ENCODE measurements at places on chromosomes 1 and 21.
A peak's percentile ranks its signal among the peaks of the same experiment; 100 is the strongest.

GRCh38 chr21:46190491-46191131, 6.4 kb upstream of the SPATC1L start:
- DNase-seq, result no peak

GRCh38 chr1:198254521-198254920, 97.7 kb downstream of the NEK7 start:
- DNase-seq, result no peak

DNA sequence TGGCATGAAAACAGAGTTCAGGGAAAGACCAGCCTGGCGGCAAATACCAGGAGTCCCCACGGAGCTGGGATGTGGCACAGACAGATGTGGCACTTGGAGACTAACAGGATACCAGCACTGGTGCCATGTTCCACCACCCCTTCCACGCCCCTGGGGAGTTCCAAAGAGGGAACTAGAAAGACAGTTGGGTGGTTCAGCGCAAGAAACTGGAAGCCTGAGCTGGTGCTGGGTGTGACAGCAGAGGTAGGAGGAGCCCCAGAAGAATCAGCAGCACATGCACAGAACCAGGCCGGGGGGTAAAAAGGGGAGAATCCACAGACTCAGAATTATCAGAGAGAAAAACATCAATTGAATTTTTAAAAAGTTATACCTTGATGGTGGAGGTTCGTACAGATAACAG, 22.4 kb downstream of the DDX20 start:
- no peak for DNase-seq

- no peak for DNase-seq
These were observed 7.3 kb upstream of the ACOT11 start for GRCh38 chr1:54540582-54541295.

- no peak for DNase-seq
These were observed 712 bp downstream of the KCNA2 start for GRCh38 chr1:110605446-110605845.

DNA sequence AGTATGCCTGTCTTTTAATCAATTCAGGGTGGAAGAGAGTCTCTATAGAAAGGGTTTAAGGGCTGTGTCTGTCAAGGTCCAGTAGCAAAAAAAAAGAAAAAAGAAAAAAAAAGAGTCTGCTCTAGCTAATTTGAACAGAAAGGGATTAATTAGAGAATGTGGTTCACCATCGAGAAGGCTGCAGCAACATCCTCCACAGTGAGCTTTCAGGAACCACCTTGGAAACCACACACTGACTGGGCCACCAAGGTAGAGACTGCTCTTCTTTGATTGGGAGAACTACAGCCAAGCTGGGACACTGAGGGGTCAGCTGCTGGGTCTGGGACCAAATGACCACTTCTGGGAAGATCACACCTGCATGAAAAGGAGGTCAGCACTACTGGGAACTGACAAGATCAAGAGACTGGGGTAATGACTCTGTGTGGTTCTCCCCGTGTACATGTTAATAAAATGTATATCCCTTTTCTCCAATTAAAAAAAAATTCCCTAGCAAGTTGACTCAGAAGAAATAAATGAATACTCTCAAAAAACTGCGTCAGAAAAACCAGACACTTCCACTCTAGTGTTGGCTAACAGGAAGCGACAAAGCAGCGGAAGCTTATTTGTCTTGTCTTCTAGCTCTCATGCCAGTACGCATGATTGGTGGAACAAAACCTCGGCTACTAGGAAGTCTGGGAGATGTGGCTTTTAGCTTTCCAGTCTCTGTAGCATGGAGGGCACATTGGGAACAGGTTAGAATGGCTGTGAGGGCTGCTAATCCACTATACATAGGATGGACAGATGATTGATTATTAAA, 60.0 kb upstream of the IVNS1ABP start:
- DNase-seq, result peak; percentile 74

GRCh38 chr1:100353988-100354387, 1.7 kb downstream of the CDC14A start:
- no peak for DNase-seq

- no peak for DNase-seq
These were observed 771 bp downstream of the RABGAP1L start for GRCh38 chr1:174160109-174160473.

GRCh38 chr1:229186373-229187056, 84.4 kb upstream of the RAB4A start:
- no peak for DNase-seq

DNA sequence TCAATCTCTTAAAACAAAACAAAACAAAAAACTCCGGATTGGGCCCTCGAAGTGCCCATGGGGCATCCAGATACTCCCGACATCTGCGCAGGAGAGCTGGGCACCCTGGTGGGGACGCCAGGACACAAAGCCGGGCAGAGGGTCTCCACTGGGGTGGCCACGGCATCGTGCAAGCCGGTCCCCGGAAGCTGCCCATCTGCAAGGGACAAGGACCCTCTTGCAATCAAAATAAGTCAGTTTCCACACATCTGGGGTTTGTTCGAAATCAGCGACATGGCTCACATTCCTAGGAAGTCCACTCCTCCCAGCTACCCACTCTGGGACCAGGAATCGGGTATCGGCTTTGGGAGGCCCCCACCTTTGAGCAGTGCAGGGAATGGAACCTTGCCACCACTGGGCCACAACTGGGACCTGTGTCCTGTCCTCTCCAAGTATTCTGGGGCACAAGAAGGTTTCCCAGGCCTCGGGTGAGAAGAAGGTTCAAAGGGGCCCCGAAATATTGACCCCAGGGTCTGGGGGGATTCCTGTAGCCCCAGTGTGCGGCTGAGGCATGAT, 4.6 kb upstream of the PRDM16 start:
- no peak for DNase-seq

DNA sequence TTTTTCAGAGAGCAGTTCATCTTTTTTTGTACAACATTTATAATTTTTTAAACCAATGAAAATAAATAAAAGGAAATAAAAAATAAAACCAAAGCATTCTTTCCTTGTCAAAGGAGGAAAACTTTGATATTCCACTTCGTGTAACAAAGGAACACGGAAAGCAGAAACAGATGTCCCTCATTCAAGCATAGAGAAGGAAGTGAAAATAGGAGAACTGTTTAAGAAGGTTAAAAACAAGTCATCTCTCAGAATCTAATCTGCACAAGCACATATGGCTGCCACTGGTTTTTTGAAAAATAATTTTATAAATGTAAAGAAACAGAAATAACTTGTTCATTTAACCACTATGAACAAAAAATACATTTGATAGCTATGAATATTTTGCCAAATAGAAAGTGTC, 35.9 kb upstream of the ZNF644 start:
- DNase-seq, result peak; percentile 9

GRCh38 chr1:21773585-21773984, 9.4 kb downstream of the USP48 start:
- DNase-seq, result no peak

DNA sequence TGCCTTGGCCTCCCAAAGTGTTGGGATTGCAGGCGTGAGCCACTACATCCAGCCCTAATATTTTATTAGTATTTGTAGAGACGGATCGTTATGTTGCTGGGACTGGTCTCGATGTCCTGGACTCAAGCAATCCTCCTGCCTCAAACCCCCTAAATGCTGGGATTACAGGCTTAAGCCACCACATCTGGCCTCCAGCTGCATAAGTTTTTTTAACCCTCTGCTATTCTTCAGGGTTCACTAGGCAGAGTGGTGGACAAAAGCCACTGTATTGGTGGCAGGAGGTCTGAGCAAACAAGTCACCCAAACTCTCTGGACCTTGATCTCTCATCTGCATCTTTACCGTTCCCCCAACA, 10.1 kb upstream of the CLIC4 start:
- DNase-seq, result no peak

- DNase-seq, result no peak
These were observed at the start of gene SNX7 for GRCh38 chr1:98661544-98662355. TSS of gene SNX7 (plus strand) at chr1:98661721. CDS start at chr1:98661732, 11 bp downstream.

DNA sequence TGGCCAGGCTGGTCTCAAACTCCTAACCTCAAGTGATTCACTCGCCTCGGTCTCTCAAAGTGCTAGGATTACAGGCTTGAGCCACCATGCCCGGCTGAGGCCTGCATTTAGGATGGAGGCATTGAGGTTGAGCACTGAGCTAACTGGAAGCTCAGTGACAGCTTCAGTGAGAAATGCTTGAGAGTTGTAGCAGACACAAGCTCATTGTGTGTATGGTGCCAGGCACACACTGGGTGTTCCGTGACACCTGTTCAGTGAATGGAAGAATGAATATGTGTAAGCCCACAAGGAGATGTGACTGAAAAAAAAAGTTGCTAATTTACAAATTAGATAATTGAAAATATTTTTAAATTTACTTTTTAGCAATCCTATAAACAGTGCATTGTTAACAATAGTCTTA, 21.8 kb downstream of the LURAP1 start:
- no peak for DNase-seq

DNA sequence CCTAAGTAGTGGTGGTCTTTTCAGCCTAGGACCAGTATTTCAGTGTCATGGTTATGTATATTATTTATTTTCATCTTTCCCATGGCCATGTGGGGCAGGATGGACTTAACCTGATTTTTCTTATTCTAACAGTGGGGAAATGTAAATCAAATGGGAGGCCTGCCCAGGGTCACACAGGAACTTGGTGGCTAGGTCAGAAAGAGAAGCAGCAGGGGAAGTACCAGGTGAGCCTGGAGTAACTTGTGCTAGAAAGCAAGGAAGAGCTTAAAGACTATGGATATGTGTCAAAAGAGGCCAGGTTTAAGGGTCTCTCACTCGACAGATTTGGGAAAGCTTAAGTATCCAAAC, 936 bp downstream of the ZFP69B start:
- DNase-seq, result no peak

GRCh38 chr1:215043401-215043800, 39.1 kb upstream of the KCNK2 start:
- DNase-seq, result no peak

- no peak for DNase-seq
These were observed 19.2 kb downstream of the PRXL2B start for GRCh38 chr1:2605509-2606395.

DNA sequence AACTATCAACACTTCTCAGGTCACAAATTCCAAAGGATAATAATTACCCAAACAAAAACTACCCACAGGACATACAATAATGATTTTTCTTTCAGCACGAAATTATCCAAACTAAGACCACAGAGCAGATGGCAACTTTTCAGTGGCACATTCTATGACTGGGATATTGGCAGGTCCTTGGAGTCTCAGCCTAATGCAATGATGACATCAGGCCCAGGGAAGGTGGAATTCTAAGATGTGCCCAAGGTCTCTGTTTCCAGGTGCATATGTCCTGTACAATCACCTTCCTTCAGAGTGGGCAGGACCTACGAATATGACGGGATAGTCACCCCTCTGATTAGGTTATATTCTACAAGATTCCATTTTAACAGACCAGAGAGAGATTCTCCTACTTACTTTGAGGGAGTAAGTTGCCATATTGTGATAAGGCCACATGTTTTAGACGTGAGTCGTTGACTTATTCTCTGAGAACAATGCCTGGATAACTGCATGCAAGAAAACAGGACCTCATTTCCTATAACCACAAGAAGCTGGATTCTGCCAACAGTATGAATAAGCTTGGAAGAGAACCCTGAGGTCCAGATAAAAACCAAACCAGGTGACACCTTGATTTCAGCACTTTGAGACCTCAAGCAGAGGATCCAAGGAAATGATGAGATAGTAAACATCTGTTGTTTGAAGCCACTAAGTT, 69.9 kb downstream of the ZC3H11B start:
- DNase-seq, result no peak

GRCh38 chr1:73359001-73359400, 839.0 kb downstream of the LRRIQ3 start:
- no peak for DNase-seq

GRCh38 chr1:68116643-68117235, 66.3 kb upstream of the DIRAS3 start:
- peak; percentile 50 for DNase-seq

DNA sequence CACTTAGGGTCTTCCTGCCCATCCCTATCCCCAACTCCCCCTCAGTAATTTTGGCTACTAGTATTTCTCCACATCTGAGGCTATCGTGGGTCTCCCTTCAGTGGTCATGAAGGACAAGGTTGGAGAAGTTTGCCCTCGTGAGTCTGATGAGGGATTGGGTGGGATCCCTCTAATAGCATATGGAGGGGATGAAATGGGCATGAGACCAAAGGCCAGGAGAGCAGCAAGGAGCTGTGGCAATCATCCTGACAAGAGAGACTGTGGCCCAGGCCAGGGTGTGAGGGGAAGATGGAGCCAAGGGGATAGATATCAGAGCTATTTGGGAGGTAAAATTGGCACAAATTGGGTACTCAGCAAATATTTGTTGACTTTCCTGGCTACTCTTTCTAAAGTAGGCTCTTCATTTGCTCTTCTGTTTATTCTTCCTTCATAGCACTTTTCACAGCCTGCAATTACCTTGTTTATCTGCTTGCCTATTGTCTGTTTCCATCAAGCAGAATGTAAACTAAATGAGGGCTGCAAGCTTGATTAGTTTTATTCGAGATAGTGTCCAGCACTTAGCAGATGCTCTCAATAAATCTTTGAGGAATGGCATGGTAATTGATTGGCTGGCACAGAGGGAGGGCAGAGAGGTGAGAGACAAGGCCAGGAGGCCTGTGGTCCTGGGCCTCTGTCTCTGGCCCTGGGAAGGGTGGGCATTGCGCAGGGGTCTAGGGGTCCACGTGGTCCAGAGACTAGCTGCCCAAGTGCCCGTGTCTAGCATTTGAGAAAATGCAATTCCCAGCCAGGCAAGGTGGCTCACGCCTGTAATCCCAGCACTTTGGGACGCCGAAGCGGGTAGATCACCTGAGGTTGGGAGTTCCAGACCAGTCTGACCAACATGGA, 1.5 kb upstream of the PLK3 start:
- no peak for DNase-seq

DNA sequence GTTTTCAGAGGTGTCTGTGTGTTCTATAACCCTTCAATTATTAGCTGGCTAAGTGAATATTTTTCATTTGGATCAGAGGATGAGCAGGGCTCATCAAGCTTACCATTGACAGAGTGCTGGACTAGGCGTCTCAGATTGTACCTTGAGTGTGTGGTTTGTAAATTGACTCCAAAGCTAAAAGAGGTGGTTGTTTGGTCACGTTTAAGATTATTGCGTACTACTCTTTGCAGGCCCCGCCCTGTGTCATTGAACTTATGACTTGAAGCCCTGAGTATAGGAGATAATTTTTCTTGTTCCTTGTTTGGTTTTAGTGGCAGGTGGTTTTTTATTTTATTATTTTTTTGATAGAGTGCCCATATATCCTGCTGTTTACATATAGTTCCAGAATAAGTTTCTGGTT, 17.7 kb downstream of the MRPS6 start:
- DNase-seq, result no peak

- no peak for DNase-seq
These were observed 65.4 kb upstream of the LYST start for GRCh38 chr1:235932090-235932510.

- DNase-seq, result peak; percentile 80
These were observed 3.0 kb downstream of the GGPS1 start for GRCh38 chr1:235331401-235331800.

DNA sequence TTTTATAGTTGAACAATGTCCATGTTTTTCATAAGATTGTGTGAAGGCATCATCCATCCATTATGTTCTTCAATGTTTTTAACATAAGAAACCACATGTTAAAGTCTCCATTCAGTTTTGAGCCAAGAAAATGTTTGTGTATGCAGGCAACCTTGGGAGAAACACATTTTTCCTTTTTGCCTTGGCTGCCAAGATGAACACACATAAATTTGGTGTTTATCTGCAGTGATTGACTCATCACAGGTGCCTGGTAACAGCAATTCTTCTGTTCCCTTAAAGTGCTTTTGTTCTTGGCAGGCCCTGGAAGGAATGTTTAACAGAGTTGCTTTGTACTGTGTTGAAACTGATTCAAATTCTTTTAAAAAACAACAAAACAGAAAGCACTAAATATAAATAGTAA, 709.9 kb upstream of the ADGRL4 start:
- DNase-seq, result no peak

GRCh38 chr1:228076796-228077430, 5.6 kb upstream of the ARF1 start:
- DNase-seq, result no peak
